Bronchial epithelial cell (primary cell): ENCODE measurements at places on chromosomes 5 and 9. TPM values are rescaled to one million over a fixed set of nuclear protein-coding genes. Genes with fewer than 3 reads are reported as not detected.

PNPLA7 gene
- 0.26 TPM in 2 replicates for total RNA-seq

TUSC1 gene
- 10.9 and 20.5 TPM in 2 replicates for total RNA-seq

CLTB gene
- 241 and 381 TPM in 2 replicates for total RNA-seq

RFX3 gene
- 1.4 and 1.6 TPM in 2 replicates for total RNA-seq

SLC6A19 gene
- not detected in 2 replicates for total RNA-seq

PRR7 gene
- 3.1 and 5.0 TPM in 2 replicates for total RNA-seq

ARL14EPL gene
- not detected in 2 replicates for total RNA-seq

LIFR gene
- 4.4 and 10.0 TPM in 2 replicates for total RNA-seq

RPS14 gene
- total RNA-seq = 5,672 and 8,789 TPM in 2 replicates

DNA sequence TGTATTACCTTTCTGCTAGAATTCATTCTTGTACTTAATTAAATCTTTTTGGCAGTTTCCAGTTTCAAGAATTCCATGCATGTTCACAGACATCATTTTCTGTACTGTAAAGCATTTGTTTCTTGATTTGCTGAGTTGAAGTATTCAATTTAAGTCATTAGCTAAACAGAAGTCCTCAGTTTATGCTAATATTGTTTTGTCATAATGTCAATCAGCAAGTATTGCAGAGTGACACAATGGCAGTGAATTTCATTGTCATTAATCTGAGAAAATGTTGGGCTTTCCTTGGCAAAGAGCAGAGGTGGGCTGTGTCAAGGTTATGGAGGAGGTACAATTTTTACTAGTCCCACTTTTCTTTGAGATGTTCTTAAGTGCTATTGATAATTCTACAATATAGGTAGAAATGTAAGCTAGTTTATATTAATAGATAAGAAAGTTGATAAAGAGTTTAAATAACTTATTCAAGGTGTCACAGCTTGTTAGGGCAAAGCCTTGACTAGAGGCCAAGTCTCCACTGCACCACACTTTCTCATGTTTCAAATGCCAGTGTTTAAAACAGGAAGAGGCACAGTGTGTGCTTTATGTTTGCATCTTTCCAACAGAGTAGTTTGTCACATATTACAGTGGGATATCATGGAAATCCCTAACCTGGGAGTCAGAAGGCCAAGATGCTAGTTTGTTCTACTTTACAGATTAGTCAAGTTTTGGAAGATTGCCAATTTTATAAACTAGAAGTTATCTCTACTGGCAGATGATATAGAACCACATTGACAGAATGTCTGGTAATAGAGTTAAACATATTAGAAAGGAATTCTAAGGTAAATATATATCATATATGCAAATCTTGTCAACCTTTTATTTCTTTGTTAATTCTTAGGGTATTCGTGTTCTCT, 56.3 kb downstream of the SLF1 start:
- peak; percentile 48 for DNase-seq

DNA sequence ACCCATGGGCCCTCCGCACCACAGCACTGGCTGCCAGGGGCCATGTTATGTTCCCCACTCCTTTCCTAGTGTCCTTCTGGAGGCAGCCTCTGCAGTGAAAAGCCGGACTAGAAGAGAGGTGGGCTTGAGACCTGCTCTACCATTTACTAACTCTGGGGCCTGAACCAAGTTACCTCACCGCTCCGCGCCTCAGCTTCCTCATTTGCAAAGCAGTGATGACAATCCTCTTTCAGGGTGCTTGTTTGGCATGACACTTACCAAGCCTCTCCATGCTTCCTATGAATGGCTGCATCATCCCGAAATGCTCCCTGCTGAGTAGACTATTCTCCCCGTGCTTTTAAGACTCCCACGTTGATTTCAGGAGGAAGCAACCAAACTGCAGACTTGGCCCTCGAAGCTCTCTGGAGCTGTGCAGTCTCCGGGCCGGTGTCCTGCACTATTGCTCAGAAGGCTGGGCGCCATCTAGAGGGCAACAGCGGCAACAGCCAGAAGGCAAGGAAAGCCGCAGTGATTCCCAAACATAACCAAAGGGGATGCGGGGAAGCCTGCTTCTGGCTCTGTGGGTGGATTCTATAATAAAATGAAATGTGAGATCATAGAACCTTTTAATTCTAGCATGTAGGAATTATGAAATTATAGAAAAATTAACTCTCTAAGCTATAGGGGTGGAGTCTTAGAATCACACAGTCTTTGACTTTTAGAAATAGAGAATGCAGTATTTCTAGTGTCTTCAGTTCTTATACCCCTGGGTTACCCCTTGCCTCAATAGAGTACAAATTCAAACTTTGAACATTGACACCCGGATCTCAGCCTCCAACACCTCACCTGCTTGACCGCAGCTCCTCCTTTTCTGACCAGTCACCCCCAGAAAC, 599.8 kb upstream of the BRINP1 start:
- peak; percentile 32 for DNase-seq

DNA sequence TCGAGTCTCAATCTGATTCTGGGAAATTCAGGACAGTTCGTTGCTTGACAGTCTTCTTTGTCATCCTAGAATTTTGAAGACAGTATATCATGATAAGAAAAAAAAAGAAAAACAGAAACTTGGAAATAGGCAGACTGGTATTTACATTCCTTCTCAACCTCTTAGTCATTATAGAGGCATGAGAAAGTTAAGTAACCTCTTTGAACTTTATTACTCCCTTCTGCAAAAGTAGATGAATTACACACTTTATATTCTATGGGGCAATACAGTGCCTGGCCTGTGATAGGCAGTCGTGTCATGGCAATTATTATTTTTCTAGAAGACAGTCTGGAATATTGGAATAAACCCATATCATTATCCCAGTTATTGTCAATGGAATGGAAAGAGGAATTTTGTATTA, 828.9 kb downstream of the TLR4 start:
- peak; percentile 29 for DNase-seq

DNA sequence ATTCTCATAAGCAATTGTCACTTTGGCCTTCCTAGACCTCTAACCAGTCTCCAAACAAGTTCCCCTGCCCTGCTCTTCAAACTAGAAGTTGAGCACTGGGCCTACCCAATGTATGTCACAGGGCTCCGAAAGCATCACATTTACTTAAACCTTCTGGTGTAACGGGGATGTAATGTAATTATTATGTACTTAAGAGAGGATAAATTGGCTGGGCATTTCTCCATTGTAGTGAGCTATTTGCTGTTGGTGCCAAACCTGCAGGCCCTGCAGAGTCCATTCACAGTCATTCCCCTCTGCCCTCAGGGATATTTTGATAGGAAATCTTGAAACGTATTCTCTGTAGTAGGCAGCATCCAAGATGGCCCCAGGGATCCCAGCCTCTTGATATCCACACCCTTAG, 64.2 kb upstream of the GNE start:
- DNase-seq = no peak

- DNase-seq = no peak
Observed at GRCh38 chr9:134437403-134438194, 111.3 kb downstream of the RXRA start.

DNA sequence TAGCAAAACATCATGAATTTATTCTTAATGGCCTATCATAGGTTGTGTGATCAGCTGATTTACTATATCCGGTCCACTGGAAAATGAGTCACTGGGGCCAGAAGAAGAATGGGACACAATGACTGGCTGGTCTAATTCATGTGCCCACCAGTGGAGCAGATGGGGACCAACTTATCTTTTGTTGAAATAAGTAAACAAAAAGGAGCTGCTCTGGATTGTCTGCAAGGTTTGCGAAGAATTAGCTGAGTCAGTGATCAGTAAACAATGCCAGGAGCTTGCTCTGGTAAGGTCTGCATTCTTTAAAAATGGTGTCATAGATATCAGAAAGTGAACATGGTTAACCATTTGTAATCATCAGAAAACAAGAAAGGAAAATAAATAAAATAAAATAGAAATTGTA, 128.0 kb downstream of the RASEF start:
- peak; percentile 94 for DNase-seq

GRCh38 chr9:77598524-77598923, 49.6 kb downstream of the GNA14 start:
- DNase-seq = peak; percentile 25

DNA sequence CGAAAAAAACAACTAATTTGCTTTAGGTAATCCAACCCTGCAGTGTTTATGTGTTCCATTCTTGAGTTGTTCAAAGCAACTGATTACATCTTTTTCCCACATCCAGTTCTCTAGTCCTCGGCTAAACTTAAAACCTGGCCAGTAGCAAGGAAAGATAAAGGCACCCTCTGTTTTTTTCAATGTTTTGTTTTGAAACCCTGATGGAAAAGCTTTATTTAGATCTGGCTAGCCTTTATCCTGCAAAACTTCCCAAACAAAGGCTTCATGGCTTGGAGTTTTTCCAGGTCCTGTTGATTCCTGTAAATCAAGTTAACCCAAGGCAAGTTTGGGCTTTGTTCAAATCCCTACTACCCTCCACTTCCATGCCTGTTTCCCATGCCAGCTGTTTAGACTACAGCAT, 105.1 kb downstream of the CEMIP2 start:
- no peak for DNase-seq

GRCh38 chr5:125549322-125549911, 803.0 kb upstream of the ZNF608 start:
- DNase-seq = no peak

DNA sequence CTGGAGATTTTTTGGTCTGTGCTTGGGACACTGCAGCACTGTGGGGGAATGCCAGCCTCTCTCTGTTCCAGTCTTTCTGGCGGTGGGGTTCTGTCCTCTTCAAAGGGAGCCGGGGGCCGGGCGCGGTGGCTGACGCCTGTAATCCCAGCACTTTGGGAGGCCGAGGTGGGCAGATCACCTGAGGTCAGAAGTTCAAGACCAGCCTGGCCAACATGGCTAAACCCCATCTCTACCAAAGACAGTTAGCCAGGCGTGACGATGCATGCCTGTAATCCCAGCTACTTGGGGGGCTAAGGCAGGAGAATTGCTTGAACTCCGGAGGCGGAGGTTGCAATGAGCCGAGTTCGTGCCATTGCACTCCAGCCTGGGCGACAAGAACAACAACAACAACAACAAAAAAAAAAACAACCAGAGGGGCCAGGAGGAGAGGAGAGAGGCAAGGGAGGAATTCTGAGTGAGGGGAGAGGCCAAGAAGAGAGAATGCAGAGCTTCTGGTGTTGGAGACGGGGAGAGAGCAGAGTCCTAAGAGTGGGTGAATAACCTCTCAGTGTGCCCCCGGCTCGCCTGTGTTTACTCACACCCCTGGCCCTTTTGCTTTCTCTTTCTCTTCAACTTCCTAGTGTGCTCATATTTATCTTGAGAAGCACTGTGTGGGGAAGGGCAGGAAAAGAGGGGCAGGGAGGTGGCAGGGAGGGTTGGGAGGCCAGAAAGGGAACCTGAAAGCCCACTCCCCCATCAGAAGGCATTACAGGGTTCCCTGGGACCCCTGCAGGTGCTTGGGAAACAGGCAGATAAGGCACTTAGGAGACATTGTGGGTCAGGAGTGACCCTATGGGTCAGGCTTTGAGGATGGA, 3.2 kb upstream of the SET start:
- no peak for DNase-seq

DNA sequence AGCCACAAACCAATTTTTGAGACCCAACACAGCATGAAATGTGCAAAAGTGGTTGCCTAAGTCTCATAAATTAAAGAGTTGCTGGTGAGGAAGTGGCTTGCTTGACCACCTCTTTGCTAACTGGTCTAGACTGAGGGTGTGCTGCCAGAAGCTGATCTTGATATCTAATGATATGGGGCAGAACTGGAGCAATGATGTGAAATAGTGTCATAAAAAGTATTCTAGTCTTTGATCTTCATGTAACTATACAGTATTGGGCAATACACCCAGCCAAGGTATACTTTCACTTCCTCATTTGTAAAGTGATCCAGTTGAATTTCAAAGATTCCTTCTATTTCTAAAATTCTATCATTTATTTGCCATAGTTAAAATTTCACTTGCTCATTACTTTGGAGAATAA, 5.9 kb upstream of the YTHDC2 start:
- no peak for DNase-seq

- peak; percentile 59 for DNase-seq
Observed at GRCh38 chr5:76816110-76816831, 2.6 kb upstream of the F2RL1 start.

DNA sequence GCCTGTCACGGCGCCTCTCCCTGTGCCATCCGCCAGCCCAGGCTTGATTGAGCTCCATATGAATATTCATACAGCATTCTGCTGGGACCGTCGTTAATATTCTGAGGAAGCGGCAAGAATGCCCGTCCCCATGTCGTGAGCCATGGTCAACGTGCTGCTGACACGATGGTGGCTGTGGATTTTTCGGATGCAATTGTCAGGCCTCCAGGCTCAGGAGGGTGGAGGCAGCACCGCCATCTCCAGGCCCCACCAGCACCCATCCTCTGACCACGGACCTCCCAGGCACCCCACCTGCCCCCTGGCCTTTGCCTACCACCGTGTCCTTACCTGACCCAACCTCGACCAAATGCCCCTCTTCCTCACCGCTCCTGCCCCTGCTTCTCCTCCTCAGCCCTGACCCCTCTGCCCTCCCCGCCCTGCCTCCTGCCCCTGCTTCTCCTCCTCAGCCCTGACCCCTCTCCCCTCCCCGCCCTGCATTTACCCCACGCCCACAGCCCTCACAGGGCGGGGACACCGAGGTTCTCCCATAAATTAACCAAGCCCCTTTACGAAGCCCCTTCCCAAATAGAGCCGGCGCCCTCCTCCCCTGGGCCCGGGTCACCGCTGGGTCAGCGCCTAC, 9.9 kb downstream of the TMEM250 start:
- no peak for DNase-seq

- DNase-seq = peak; percentile 31
Observed at GRCh38 chr9:32954642-32955041, 46.8 kb downstream of the APTX start.

DNA sequence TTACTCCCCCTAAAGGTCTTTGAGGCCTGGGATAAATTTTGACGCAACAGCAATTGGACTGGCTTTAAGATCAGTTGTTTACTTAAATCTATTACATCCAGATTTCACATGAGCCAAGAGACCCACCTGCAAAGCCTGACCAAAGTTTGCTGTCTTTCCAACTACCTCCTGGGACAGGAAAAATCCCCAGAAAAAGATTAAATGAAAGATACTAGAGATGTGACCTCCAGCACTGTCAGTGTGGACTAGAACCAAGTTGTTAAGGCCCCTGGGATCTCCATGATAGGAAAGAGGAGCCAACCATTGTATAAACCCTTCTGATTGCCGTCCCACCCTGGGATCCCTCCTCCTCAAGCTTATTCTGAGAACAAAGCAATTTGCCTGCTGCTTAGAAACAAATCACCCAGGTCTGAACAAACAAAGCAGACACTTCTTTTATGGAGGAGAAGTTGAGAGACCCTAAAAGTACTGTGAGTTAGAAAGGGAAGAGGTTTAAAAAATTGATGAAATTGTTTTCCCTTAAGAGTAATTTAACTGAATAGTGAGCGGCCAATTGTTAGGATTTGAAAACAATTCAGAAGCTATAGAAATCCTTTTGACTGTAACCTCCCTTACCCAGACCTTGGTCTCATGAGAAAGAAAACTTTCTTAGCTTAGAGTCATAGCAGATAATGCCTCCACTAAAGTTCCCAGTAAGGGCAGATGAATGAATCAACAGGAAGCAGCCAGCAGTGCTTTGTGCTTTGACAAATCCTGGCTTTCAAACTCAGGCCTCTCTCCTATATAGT, 255.2 kb downstream of the TMEM167A start:
- DNase-seq = peak; percentile 35

- DNase-seq = no peak
Observed at GRCh38 chr5:33372721-33373472, 67.9 kb upstream of the TARS1 start.

- no peak for DNase-seq
Observed at GRCh38 chr5:38878391-38879077, 32.7 kb downstream of the OSMR start.

GRCh38 chr5:176776141-176776865, 34.1 kb upstream of the UNC5A start:
- no peak for DNase-seq

GRCh38 chr9:110303133-110303532, 34.5 kb downstream of the TXNDC8 start:
- peak; percentile 38 for DNase-seq
